DMS79 (cell line): ENCODE measurements at places on chromosomes 3 and 15.

- DNase-seq: no peak
Observed at GRCh38 chr3:64691051-64691450, 3.3 kb upstream of the ADAMTS9 start.

- DNase-seq: no peak
Observed at GRCh38 chr3:172378439-172378838, 69.8 kb downstream of the GHSR start.

DNA sequence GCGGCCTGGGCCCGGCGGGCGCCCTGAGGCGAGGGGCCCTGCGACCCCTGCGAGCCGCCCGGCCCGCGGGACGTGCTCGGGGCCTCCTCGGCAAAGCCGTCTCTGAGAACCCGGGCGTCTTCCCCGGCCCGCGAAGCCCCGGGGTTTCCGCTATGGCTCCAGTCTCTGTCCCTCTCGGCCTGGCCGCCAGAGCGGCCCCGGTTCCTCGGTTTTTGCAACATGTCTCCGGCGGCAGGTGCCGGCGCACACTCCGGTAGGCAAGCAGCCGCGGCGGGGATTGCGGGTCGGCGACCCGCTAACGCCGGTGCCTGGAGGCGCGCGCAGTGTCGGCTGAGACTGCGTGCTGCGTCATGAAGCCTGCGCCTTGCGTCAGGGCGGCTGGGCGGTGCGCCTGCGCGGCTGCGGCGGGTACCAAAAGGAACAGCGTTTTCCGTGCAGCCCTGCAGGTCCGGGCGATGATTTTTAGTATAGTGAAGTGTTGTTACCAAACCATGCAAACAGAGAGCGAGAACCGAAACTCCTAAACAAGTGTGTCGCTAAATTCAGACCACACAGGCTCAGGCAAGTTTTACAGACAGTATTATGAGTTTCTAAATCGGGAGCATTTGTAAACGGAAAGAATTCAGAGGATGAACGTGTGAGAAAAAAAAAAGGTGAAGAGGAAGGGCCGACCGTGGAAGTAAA lies at the start of gene NSMCE3:
Gene NSMCE3, minus strand, starts transcription at position 338 of the 684 bp plus-strand sequence. Its CDS starts 117 bp downstream, at position 221.
- peak; percentile 32 for DNase-seq

- DNase-seq: no peak
Observed at GRCh38 chr15:31162721-31163510, 61.4 kb upstream of the TRPM1 start.

DNA sequence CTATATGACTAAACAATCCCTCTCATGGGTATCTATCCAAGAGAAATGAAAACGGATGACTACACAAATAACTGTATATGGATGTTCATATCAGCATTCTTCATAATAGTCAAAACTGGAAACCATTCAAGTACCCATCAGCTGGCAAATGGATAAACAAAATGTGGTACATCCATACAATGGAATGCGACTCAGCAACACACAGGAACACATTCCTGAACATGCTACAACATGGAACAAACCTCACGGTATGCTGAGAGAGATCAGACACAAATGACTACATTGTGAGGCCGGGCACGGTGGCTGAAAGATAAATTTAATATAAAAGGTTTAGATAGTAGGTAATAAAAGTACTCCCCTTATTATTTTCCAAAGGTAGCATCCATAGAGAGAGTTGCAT lies 42.6 kb downstream of the CCR4 start:
- no peak for DNase-seq

- no peak for DNase-seq
Observed at GRCh38 chr15:92520914-92521623, 127.4 kb downstream of the ST8SIA2 start.

GRCh38 chr15:64897345-64897985 lies 14.2 kb upstream of the ANKDD1A start:
- DNase-seq: no peak

DNA sequence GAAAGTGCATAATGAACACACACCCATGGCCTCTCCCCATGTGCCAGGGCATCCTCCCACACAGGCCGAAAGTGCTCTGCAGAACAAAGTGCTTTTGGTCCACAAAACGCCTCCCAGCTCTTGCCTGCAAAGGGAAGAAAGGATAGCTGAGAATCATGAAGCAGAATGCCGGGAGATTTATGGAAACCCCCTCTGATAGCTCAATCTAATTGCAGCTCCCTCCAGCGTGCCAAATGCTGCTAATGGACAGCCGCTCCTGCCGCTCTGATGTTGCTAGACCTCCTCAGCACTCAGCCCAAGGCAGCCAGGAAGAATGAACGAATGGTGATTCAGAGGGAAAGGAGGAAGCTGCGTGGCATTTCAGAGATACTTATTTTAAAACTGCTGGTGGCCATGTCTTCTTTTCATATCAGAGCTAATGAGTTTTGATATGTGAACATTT lies 145.3 kb downstream of the TJP1 start:
- no peak for DNase-seq

DNA sequence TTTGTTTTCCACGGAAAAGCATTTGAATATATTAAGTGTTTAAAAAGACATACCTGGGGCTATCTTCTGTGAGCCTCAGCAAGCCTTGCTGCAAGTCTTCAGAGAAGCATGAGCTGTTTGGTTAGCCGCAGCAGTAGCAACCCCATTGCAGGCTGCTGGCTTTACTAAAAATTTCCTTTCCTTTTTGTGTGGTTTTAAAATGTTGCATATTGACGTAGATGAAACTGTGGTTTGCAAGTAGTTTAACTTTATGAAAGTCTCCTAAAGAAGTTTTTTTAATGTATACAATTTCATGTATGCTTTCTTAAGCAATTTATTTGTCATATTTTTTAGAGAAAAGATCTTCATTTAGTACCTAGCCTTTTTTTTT lies at the start of gene GPR171:
Gene GPR171, minus strand, starts transcription at position 166 of the 370 bp plus-strand sequence. CDS start 3,830 bp downstream, outside the sequence.
- DNase-seq: no peak

GRCh38 chr3:99532246-99532645 lies 106.1 kb upstream of the COL8A1 start:
- DNase-seq: no peak

DNA sequence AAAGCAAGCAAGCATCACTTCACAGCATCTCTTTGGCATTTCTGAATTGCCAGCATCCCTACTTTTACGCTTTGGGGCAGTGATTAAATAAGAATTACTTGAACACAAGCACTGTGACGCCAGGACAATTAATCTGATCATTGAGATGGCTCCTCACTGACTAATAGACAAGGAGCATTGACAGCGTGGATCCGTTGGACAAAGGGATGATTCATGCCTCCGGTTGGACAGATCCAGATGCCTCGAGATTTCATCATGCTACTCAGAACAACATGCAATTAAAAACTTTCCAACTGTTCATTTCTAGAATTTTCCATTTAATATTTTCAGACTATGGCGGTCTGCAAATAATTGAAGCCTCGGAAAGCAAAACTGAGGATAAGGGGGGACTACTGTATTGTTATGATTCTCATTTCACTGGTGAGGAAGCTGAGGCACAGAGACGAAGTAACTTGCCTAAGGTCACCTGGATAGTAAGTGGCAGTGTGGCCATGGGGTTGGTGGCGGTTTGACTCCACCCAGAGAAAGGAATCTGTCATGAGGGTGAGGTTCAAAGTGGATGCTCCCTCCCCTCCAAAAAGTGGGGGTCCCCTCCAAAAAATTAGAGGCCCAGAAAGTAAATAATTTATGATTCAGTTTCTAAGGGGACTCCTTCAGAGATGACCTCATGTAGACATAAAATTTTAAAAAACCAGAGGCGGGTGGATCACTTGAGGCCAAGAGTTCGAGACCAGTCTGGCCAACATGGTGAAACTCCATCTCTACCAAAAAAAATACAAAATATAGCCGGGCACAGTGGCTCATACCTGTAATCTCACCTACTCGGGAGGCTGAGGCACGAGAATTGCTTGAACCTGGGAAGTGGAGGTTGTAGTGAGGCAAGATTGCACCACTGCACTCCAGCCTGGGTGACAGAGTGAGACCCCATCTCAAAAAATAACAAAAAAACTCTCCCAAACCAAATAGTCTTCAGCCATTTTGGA lies 12.3 kb upstream of the PGPEP1L start:
- DNase-seq: no peak

GRCh38 chr3:87088993-87089841 lies 98.3 kb upstream of the VGLL3 start:
- DNase-seq: no peak

DNA sequence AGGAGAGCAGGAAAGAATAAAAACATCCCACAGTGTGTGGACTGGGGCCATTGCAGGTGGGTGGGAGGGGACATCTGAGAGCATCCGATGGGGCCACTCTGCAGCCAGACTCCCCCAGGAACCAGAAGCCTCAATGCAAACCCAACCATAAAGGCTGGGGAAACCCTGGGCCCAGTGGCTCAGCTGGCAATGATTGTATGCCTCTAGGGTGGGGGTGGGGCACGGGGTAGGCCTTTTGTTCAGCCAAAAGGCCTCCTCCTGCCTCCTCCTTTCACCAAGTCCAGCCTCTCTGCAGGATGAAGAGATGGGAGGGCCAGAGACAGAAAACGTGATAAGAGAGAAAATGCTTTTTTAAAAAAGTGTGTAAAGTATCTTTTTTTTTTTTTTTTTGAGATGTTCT lies 45.5 kb upstream of the HERC1 start:
- DNase-seq: no peak

DNA sequence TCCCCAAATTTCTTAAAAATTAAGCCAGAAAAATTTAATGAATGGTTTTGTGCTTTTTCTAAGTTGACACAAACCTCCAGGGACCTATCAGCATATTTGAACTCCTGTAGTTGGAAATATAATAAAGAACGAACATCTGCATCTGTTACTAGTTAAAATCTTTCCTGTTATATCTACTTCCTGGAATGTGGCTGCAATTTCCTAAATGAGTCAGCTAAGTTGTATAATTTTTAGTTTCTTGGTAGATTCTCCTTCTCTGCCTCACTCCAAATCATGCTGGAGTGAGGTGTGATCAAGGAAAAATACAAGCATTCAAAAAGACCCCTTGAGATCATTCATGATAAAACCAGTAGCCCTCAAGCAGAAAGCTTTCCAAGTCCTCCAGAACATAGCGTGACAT lies 106.2 kb upstream of the MCTP2 start:
- DNase-seq: no peak

DNA sequence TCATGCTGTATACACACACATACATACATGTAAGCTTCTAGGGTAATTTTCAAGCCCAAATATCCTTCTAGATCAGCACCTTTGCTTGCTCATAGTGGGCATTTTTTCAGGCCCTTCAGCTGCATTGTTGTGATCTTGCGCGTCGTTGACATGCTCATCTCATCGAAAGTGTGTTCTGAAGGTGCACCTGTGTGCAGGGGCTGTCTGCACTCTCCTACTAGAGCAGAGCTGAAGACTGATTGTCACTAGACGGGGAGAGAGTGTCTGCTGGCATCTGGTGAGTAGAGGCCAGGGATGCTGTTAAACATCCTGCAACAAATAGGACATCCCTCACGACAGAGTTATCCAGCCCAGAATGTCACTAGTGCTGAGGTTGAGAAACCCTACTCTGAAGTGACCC lies 35.7 kb upstream of the VILL start:
- no peak for DNase-seq

GRCh38 chr3:103126115-103126514 lies 691.3 kb downstream of the ZPLD1 start:
- DNase-seq: no peak

DNA sequence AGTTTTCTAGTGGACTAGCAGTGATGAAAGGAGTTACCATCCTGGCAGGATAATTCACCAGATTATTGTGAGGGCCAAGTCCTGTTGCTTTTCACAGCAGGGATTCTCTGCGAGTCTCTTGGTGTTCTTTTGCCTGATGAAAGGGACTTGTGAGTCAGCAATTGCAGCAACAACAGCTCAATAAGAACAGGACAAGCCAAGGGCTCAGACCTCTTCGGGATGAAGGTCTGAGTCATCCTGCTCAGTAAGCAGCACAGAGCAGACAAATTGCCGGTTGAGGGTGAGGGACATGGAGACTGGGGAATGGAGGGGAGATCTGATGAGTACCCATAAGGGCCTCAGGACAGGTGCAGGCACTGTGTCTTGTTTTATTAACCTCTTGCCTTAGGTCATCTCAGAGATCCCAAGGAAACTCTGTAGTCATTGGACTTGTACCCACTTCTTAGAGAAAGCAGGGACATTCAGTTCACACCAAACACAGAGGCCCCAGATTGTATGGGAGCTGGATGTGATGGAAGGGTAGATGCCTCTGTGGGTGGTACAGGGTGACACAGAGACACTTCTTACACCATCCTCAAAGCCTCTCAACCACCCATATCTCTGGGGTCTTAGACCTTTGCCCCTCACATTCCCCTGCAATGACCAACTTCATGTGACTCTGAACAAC lies 173.8 kb upstream of the TLE3 start:
- no peak for DNase-seq

DNA sequence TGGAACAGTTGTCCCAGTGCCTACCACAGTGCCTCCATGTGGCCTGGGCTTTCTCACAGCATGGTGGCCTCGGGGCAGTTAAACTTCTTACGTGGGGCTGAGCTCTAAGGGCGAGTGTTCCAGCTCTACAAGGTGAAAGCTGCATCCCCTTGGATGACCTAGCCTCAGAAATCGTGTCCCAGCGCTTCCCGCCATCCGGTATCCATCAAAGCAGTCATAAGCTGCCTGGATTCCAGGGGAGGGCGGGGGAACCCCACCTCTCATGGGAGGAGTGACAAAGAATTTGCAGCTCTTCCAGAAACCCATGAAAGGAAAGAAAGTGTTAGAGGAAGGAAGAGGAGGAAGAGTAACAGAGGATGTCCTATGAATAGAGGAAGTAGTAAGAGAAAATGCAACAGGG lies 45.8 kb upstream of the CCDC174 start:
- DNase-seq: no peak

- DNase-seq: no peak
Observed at GRCh38 chr3:100260081-100260684, 609 bp upstream of the TBC1D23 start.

DNA sequence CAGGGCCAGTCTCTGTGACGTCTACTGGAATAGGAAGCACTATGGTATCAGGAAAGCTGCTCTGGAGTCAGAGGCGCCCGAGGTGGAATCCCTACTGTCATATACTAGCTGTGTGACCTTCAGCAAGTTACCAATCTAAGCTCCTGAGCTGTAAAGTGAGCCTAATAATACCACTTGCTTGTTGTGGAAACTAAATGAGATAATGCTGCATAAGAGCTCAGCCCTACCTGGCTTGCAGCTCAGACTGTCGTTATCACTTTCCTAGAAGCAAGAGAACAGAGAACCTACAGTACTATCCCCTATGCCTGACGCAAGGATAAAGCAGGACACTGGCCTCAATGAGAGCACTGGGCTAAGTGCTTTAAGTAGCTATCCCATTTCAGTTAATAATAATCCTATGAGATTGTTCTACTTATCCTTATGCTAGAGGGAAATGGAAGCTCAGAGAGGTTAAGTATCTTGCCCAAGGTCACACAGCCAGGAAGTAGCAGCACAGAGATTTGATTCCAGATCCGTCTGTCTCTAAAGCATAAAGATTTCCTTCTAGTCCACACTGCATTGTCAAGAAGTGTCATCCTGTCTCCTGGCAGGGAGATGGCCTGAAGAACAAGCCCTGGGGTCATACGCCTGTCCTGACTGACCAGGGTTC lies 195.2 kb downstream of the TLE3 start:
- DNase-seq: no peak

- DNase-seq: no peak
Observed at GRCh38 chr15:49235446-49236124, 65.5 kb downstream of the GALK2 start.
